GM23248 (cell line): ENCODE measurements at places on chromosomes 2 and 18. TPM values are rescaled to one million over a fixed set of nuclear protein-coding genes. Genes with fewer than 3 reads are reported as not detected.

TRIM43 gene
- not detected in 2 replicates for total RNA-seq

GRCh38 chr18:55390898-55391297 is 197.1 kb downstream of the TCF4 start:
- no peak for DNase-seq

GLI2 gene
- total RNA-seq: 5.1 and 8.3 TPM in 2 replicates

GRCh38 chr2:3108710-3109702 is 268.6 kb downstream of the EIPR1 start:
- DNase-seq: no peak

- peak; percentile 90 for DNase-seq
Measured at GRCh38 chr18:12391487-12392165, 14.6 kb upstream of the AFG3L2 start.

GRCh38 chr2:161964160-161964559 is 109.9 kb downstream of the DPP4 start:
- DNase-seq: no peak

ADD2 gene
- total RNA-seq: under 0.01 TPM in 1 of 2 replicates, not detected in the other
